HS-27A (cell line): ENCODE measurements at places on chromosomes 1 and 21.

DNA sequence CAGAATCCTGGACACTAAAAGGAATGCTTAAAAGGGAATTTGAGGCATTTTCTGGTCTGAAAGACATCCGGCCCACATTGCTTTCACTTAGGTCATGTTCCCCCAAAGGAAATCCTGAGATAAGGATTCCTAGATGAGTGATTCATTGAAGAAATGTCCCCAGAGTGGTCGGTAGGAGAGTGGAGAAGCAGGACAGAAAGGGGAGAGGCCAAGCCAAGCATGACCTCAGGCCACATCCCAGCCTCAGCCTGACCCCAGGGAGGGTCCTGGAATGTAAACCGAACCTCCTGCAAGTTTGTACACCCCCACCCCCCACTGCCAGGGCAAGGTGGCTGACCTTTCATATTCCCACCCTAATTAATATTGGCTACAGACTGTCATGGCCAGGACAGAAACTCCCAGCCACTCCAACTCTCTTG is 16.6 kb downstream of the HIVEP3 start:
- peak; percentile 90 for DNase-seq

DNA sequence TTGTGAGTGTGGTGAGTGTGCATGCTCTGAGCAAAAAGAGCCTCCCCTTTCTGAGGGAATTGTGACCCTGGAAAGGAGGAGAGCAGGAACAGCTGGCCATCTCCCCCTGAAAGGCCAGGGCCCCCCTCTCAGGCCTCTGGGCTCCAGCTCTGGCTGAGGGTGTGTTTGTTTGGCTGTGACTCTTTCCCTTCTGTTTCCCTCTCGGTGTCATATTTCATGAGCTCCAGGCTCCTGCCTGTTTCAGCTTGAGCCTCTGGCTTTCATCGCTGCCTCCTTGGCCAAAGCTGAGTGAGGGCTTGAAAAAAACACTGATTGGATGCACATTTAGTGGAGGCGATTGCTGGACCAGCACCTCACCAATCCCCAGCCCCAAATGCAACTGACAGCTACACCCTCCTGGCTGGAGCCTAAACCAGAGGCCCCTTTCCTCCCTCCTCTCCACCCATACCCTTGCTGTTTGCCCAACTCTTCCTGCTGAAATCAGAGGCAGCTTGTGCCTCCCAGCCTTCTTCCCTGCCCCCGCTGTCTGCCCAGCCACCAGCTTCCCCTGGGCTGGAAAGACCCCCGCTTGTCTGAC is 64.1 kb downstream of the DDR2 start:
- peak; percentile 51 for DNase-seq

DNA sequence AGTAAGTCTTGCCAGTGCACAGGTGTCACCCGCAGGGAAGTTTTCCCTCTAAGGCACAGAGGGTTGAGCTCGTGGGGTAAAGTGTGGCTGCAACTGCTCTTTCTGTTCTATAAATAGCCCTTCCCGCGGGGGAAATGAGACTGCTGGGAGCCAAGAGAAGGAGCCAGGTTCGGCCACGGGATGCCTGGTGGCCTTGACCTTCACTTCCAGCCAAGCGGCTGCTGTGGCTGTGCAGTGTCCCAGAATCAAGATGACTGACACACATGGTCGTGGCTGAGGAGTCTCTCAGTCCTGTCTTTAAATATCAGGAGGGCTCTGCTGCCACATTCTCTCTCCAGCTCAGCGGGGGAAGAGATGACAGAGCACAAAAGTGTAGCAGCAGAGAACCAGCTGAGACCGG is 154.1 kb upstream of the VAMP3 start:
- DNase-seq: no peak

- DNase-seq: no peak
Measured at GRCh38 chr1:219731771-219732170, 118.9 kb upstream of the ZC3H11B start.

GRCh38 chr1:225525377-225525776 is 97.5 kb upstream of the LBR start:
- DNase-seq: no peak

DNA sequence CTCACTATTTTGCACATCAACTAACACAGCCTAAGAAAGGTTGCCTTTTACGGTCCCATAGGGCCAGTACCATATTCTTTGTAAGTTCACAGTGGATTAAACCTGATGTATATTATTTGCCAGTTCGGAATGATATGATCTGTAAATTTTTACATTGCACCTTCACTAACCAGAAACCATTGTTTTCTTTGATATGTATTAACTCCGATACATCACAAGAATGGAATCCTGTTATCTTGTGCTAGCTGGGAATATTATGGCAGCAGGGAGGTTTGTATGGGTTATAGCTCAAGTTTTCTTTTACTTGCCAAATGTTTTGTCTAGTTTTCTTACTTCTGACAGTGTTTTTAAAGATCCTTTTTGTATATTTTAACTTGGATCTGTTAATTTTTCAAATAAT is 51.4 kb upstream of the S1PR1 start:
- DNase-seq: no peak

GRCh38 chr1:229192031-229192430 is 78.9 kb upstream of the RAB4A start:
- DNase-seq: no peak

DNA sequence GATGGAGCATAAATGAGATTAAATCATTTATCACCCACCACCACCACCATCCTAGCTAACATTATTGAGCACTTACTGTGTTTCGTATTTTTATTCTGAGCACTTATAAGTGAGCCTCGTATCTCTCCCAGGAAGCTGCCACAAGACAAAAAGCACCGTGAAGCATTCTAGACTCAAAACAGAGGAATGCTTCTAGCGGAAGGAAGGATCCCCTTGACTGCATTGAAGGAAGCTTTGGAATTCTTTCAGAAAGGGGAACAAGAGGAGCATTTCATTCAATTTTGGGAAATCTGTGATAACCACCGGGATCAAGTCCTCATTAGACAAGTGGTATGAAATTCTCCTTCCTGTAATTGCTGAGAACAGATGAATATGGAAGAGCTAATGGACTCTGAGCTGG is 66.3 kb downstream of the PTPN14 start:
- no peak for DNase-seq

DNA sequence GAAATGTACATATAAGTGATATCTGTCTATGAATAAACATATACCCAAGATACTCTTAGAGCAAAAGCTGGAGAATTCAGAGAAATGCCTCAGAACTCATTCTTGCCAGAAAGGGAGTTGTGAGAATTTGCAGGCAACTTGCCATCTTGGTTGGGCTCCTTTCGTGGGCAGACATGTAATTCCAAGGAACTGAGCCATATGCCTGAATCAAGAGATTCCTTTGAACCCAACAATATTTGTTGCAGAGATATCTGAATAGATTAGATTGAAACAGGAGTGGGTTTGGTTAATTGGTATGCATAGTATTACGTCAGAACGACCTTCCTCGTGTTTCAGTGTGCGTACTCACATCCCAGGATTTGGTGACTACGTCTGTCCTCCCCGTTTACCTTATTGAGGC is 67.0 kb downstream of the TGFB2 start:
- peak; percentile 82 for DNase-seq

GRCh38 chr1:78676347-78676982 is 26.8 kb downstream of the IFI44 start:
- DNase-seq: no peak

GRCh38 chr1:204885288-204885711 is 14.6 kb downstream of the NFASC start:
- no peak for DNase-seq

- DNase-seq: no peak
Measured at GRCh38 chr1:109705411-109705810, 6.6 kb upstream of the GSTM5 start.

GRCh38 chr1:29439615-29440014 is 203.3 kb downstream of the PTPRU start:
- no peak for DNase-seq

DNA sequence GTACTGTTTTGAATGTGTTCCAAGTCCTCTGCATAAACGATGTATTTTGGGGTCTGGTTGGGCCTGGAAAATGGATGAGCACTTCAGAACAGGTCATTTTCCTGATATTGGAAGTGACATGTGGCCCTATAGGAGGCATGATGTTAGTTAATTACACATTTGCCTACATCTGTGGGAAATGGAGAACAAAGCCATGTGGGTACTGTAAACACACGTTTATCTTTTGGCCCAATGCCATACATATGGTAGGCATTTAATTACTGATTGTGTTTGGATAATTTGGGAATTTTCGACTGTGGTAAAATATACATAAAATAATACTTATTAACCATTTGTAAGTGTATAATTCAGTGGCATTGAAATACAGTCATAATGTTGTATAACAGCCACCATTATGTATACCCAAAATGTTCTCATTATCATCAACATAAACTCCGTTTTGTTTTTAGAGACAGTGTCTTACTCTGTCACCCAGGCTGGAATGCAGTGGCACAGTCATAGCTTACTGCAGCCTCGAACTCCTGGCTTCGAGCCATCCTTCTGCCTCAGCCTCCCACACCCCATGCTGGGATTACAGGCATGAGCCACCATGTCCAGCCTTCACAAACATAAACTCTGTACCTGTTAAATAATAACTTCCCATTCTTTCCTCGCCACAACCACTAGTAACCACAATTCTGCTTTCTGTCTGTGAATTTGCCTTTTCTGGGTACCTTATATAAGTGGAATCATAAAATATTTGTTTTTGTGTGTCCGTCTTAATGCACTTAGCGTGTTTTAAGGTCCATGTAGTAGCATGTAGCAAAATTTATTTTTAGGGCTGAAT is 11.9 kb upstream of the RNPEP start:
- DNase-seq: no peak
